ENCODE measurements at places on chromosomes 3 and 15.

DNA sequence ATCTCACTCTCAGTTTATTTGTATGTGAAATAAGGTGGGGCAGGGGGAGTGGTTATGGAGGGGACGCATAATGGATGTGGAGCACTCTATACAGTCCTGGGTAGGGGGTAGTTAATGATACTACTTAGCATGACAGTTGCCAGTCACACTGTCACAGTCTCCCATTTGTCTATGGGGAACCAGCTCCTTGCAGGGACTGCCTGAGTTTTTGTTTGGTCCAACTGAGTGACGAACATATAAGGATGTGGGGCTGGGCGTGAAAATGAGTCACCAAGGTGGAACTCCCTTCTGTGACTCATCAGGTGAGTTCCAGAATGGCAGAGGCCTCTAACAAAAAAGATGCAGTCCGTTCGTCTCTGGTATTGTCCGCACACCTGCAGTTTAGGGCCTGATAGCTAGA lies 235.3 kb upstream of the ST8SIA2 start:
- DNase-seq = peak; percentile 4

DNA sequence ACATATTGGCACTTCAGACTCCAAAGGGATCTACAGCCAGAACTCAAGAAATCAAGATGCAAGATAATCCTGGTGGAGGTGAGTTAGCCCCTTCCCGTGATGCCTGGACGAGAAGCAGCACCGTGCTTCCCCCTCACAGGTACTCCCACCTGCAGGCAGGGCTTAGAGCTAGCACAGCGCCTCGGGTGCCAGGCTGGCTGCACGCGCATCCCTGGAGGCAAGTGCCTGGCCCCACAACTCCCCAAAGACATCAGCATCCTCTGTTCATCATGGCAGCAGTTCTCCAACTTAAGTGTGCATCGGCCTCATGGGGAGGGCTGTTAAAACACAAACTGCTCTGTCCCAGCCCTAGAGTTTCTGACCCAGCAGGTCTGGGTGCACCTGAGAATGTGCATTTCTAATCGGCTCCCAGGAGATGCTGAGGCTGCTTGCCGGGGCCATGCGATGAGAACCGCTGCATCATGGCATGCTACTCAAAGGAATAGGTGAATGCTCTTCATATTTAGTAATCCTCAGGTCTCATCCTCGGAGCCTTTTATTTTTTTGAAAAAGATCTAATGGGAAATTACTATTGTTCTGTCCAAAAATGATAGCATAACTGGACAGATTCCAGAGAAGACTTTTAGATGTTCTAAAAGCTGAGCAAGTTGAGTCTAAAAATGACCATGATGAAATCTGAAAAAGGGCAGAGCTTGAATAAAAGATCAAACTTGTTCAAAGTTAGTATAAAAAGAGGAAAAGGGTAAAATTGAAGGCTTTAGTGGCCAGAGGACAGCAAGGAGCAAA lies 244.2 kb downstream of the ADAMTS17 start:
- DNase-seq = no peak

DNA sequence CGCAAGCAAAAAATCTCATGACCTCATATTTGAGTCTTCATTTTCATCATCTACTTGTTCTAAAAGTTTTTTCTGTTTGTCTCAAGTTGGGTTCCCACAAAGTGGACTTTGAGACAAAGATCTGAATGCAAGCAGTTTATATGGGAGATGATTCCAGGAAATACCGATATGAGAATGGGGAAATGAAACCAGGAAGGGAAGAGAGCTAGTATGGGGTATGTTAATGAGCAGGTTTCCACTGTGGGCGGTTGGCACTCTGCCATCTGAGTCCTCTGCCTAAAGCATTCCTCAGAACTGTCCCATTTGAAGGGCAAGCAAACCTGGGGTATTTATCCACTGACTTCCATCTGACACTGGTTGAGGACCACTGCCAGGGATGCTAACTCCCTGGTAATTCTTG lies 8.8 kb downstream of the ADPRH start:
- peak; percentile 20 for DNase-seq

GRCh38 chr3:46143951-46144473 lies 64.1 kb downstream of the CCR1 start:
- no peak for DNase-seq

DNA sequence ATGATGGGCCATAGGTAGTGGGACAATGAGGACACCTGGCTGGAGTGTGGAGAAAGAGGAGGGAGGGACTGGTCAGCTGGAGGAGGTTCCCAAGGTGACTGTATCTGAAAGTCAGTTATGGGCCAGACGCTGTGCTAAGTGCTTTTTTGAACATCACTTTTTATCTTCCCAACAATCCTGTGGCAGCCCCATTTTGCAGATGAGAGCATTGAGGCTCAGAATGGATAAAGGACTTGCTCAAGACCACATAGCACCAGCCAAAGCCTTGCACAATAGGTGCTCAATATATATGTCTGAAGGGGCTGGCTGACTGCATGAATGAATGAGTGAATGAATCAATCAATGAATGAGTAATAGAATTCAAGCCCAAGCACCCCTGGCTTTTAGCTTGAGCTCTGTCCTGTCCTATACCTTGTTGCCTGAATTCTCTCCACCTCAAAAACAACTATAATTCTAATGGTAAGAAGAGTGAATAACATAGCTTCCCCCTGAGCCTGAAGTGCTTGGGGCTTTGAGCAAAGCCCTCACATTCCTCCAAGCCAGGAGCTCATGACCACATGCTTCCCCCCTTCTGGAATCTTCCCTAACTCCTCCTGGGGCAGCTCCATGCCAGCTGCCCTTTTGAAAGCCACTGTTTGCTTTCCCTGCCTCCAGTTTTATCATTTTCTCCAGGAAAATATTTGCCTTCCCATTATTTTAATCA lies 150.9 kb downstream of the RPLP1 start:
- no peak for DNase-seq

GRCh38 chr3:16808393-16809107 lies 76.2 kb upstream of the PLCL2 start:
- no peak for DNase-seq

DNA sequence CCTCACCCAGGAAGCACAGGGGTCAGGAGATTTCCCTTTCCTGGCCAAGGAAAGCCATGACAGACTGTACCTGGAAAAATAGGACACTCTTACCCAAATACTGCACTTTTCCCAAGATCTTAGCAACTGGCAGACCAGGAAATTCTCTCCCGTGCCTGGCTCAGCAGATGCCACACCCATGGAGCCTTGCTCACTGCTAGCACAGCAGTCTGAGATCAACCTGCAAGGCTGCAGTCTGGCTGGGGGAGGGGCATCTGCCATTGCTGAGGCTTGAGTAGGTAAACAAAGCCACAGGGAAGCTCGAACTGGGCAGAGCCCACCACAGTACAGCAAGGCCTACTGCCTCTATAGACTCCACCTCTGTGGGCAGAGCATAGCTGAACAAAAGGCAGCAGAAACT lies 567.3 kb upstream of the LMCD1 start:
- DNase-seq = no peak

GRCh38 chr15:85755942-85756341 lies 38.8 kb downstream of the KLHL25 start:
- DNase-seq = no peak

GRCh38 chr3:150414959-150415358 lies 6.9 kb downstream of the TSC22D2 start:
- no peak for DNase-seq

DNA sequence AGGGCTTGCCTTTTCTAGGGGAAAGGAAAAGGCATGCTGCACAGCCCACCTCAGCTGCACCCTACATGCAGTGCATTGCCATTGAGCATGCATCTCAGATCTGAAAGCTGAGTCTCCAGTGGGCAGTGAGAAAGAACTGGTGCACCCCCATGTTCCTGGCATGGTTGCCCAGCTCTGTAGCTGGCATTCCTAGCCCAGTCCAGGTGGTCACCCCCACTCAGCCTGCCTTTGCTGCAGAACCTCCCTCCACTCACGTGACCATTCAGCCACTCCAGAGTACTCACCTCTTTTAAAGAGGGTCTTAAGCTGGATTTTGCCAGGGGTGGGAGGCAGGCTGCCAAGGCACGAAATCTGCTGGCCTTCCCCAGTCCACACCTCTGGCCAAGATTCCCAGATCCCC lies 208.6 kb upstream of the TOPAZ1 start:
- DNase-seq = no peak

- DNase-seq = no peak
Observed at GRCh38 chr15:40080847-40081246, 27.8 kb downstream of the BMF start.
